ENCODE measurements at places on chromosomes 3 and 15.
A peak's percentile ranks its signal among the peaks of the same experiment; 100 is the strongest.

GRCh38 chr3:98600412-98601095 lies 7.1 kb upstream of the CPOX start:
- DNase-seq: no peak

- DNase-seq: no peak
Observed at GRCh38 chr3:185770109-185770508, 54.7 kb downstream of the IGF2BP2 start.

- no peak for DNase-seq
Observed at GRCh38 chr15:90711842-90712241, 5.3 kb upstream of the BLM start.

GRCh38 chr15:71753346-71753745 lies 57.0 kb upstream of the NR2E3 start:
- no peak for DNase-seq

- no peak for DNase-seq
Observed at GRCh38 chr3:151426341-151426657, 34.6 kb downstream of the IGSF10 start.

GRCh38 chr3:60887574-60887973 lies 363.7 kb downstream of the FHIT start:
- no peak for DNase-seq

GRCh38 chr3:186210852-186211500 lies 102.1 kb upstream of the ETV5 start:
- DNase-seq: no peak

DNA sequence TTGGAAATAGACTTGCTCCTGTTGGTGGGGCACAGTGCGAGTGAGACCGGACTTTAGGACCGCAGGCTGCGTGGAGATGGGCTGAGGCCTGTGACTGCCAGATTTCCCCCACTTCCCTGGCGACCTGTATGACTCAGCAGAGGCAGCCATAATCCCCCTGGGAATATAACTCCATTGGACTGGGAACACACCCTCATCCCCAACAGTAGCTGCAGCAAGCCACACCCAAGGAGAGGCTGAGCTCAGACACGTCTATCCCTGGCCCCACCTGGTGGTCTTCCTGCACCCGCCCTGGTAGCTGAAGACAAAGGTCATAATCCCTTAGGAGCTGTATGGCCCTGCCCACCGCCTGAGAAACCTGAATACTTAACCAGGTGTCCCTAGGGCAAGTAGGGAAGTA lies 42.6 kb downstream of the DZIP1L start:
- no peak for DNase-seq

- DNase-seq: no peak
Observed at GRCh38 chr3:125085166-125085565, 29.4 kb upstream of the HEG1 start.

- DNase-seq: no peak
Observed at GRCh38 chr3:40200692-40201316, 108.7 kb upstream of the EIF1B start.

GRCh38 chr15:77572186-77572585 lies 60.5 kb downstream of the LINGO1 start:
- no peak for DNase-seq

GRCh38 chr15:64131547-64131946 lies 20.0 kb upstream of the SNX22 start:
- DNase-seq: no peak

DNA sequence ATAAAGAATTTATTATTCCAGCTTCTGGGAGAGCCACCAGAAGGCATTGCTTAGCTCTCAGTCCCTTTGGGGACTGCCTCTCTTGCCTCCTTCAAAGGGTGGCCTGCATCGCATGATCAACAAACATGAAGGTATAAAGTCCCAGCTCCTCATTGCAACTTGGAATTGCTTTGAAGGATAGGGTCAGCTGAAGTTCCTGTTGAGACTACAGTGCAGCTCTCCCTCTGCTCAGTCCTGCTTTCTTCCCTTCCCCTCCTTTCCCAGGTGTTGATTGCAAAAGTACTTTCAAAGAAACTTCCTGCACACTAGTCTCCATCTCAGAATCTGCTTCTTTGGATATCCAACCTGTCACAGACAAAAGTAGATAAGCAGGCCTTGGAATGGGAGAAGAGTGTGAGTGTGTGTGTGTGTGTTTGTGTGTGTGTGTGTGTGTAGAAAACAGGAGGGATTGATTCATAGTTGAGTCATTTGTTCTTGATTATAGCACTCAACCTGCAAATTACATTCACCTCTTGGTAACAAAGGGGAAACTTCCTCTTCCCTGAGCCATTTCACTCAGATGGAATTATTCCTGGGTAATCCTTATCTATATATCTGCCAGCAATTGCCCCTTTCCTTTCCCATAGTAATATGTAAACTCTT lies 13.7 kb downstream of the CCR8 start:
- no peak for DNase-seq

- DNase-seq: no peak
Observed at GRCh38 chr15:60076582-60077276, 72.6 kb downstream of the FOXB1 start.

GRCh38 chr3:34109846-34110245 lies 311.4 kb downstream of the PDCD6IP start:
- no peak for DNase-seq

GRCh38 chr3:64501298-64501906 lies 186.4 kb downstream of the ADAMTS9 start:
- no peak for DNase-seq

GRCh38 chr3:172317984-172318383 lies 130.3 kb downstream of the GHSR start:
- DNase-seq: peak; percentile 40

GRCh38 chr3:114624047-114624445 lies 330.2 kb downstream of the TIGIT start:
- no peak for DNase-seq

- no peak for DNase-seq
Observed at GRCh38 chr15:79167776-79168175, 77.2 kb upstream of the RASGRF1 start.

- no peak for DNase-seq
Observed at GRCh38 chr3:46882377-46883053, 5.0 kb downstream of the PTH1R start.

DNA sequence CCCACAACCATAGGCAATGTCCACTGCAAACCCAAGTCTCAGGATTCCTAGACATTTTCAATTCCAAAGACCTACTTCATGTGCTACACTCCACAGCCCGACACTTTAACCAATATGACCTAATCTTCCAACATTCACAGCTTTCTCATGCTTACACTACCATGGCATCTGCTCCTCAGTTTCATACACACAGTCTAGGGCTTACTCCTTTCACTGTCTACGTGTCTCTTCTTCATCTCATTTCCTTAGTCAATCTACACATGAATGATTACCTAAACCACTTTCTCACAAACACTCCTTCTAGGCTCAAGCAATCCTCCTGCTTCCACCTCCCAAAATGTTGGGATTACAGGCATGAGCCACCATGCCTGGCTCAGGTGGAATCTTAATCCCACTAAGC lies 106.3 kb downstream of the STAG1 start:
- DNase-seq: no peak

GRCh38 chr3:191376516-191377141 lies 46.3 kb upstream of the UTS2B start:
- no peak for DNase-seq

GRCh38 chr15:84814916-84815315 lies 2.2 kb upstream of the ALPK3 start:
- DNase-seq: no peak

- no peak for DNase-seq
Observed at GRCh38 chr15:85755471-85755870, 39.3 kb downstream of the KLHL25 start.

GRCh38 chr15:33089878-33090757 lies 104.4 kb downstream of the FMN1 start:
- no peak for DNase-seq

- DNase-seq: no peak
Observed at GRCh38 chr3:133540896-133541674, 32.4 kb upstream of the CDV3 start.

DNA sequence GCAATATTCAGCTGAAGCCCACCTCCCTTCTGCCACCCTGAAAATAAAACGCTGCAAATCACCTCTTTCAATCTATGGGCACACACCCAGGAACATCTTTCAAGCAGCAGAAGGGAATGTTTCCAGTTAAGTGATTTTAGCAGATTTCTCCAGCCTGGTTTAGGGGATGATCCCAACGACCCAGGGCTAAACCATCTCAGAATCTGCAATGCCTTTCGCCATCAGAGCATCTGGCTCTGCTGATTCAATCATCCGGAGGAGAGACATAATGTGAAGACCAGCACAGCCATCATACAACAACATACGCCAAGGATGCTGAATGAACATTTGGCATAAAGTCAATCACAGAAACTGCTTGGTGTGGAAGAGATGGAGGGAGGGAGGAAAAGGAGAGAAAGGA lies 15.5 kb upstream of the LRRN1 start:
- DNase-seq: peak; percentile 75

DNA sequence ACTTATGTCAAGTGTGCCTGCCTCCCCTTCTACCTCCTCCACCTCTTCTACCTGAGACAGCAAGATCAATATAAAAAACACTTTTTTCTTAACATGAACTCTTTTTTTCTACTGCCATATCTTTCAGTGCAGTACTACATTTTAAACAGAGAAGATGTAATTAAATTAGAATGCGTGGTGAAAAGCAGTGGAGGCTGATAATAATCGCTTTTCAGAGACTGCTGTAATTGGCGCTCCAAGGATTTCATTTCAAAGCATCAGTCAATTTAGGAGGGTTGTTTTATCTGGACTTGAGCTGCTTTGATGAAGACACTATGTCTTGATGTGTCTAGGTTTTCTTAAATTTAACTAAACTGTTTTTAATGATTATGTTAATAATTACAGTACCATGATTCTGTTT lies 85.3 kb upstream of the CRBN start:
- no peak for DNase-seq

GRCh38 chr3:100102757-100103156 lies 11.5 kb downstream of the FILIP1L start:
- no peak for DNase-seq

DNA sequence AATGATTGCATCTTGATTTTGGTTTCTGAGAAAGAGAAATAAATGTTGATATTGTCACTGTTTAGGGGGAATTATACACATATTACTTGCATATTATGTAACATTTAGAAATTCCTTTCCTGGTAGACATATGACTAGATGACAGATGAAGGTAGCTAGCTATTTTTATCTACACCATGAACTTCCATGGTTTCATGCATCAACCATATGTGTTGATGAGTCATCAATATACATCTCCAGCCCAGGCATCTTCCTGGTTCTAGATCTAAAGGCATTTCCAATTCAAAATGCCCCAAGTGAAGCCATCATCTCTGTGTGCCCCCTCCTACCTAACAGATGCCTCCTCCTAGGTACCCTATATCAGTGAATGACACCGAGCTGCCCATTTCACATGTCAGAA lies 9.5 kb upstream of the ADAMTSL3 start:
- no peak for DNase-seq

- no peak for DNase-seq
Observed at GRCh38 chr15:87939848-87940457, 316.6 kb downstream of the NTRK3 start.

- no peak for DNase-seq
Observed at GRCh38 chr15:36594556-36595090, 15.2 kb downstream of the CDIN1 start.

DNA sequence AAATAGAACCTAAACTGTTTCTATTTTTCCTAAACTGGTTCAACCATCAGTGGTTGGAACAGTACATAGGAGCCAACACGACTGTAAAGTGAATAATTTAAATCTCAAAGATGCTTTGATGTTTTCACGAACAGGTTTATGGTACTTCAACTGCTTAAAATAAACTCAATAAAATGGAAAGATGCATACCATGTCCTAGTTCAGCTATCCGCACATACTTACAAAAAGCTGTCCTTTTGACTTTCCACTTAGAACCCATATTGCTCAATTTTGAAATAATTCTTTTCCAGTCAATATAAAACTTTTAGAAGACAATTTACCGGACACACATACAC lies 902 bp downstream of the CMTM6 start:
- DNase-seq: no peak

DNA sequence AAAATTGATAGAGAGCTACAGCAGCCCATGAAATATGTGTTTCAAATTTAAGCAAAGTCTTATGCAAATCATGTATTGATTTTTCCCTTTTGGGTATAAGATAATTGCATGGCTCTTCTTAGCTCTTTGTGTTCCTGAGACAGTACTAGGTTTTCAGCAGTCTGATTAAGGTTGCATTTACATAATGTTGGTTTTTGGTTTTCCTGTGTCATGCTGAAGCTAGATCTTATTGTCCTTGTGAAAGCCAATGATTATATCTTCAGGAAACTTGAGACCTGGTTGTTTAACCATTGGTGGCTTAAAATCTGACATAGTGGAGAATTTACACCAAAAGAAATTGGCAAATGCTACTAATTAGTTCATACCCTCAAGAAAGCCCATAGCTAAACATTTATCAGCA lies 392.6 kb downstream of the ZPLD1 start:
- no peak for DNase-seq

DNA sequence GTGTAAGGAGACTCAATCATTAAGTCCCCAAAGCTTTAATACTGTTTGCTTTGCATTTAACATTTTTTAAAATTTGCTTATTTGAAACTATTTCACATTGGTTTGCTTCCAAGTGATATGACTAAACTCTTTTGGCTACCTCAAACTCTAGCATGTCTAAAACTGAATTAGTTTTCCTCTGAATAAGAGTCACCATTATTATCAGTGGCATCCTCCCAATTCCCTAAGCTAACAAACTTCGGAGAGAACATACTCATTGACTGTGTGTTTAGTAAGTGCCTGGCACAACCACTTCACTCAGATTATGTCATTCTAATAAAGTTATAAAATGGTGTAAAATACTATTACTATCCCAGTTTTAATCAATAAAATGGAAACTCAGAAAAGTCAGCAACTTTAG lies 21.9 kb downstream of the ATOSA start:
- no peak for DNase-seq

GRCh38 chr15:70059476-70060213 lies 38.1 kb downstream of the TLE3 start:
- DNase-seq: no peak

DNA sequence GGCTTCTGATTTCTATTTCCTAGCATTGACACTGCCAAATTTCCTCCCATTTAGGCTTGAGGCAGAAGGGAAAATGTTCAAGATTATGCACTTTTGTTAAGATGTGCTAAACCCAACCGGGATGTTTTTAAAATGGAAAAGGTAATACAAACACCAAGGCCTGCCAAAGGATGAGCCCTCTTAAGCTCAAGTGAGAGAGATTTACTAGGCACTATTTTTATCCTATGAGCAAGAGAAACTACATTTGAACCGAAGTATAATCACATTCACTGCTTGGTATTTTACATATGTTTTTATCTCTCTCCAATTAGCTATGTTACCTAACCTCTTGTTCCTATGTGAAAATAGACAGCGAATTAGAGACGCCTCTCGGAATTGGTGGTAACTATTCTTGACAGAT lies 295.8 kb downstream of the GABRB3 start:
- DNase-seq: no peak

DNA sequence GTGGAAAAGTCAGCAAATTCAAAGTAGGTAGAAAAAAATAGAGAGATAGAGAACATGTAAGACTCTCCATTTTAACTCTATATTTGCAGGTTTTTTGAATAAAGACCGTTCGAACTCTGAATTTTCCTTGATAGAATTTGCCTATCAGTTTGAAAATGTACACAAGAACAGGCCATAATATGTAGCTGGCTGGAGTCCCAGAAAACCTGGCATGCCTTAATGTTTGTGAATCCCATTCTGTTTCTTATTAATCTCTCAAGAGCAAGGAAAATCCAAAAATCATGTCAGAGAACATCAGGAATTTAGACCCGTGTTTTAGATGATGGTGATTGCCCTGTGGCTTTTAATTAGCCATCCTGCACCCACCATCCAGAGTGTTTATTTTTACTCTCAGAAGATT lies 7.2 kb upstream of the CFAP161 start:
- no peak for DNase-seq
